Jurkat, Clone E6-1 (cell line): ENCODE measurements at places on chromosomes 2 and 18.

- DNase-seq = no peak
These were observed 115.7 kb upstream of the SLC1A4 start for GRCh38 chr2:64873472-64873924.

DNA sequence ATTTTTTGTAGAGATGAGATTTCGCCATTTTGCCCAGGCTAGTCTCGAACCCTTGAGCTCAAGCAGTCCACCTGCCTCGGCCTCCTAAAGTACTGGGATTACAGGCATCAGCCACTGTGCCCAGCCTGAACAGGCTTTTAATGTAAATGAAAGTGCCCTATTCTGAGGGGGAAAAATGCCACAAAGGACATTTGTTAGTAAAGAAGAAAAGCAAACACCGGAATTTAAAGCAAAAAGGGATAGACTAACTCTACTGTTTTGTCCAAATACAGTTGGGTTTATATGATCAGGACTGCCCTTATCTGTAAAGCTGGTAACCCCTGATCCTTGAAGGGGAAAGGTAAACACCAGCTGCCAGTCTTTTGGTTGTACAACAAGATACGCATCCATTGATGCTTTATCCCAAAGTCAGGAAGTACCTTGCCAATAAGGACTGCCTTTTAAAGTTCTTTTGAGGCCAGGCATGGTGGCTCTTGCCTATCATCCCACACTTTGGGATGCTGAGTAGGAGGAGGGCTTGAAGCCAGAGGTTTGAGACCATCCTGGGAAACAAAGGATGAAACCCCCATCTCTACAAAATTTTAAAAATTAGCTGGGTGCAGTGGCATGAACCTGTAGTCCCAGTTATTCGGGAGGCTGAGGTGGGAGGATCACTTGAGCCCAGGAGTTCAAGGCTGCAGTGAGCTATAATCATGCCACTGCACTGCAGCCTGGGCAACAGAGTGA, 13.1 kb downstream of the CLEC4F start:
- no peak for DNase-seq

- no peak for DNase-seq
These were observed 34.9 kb upstream of the ATP8B1 start for GRCh38 chr18:57837917-57838548.

DNA sequence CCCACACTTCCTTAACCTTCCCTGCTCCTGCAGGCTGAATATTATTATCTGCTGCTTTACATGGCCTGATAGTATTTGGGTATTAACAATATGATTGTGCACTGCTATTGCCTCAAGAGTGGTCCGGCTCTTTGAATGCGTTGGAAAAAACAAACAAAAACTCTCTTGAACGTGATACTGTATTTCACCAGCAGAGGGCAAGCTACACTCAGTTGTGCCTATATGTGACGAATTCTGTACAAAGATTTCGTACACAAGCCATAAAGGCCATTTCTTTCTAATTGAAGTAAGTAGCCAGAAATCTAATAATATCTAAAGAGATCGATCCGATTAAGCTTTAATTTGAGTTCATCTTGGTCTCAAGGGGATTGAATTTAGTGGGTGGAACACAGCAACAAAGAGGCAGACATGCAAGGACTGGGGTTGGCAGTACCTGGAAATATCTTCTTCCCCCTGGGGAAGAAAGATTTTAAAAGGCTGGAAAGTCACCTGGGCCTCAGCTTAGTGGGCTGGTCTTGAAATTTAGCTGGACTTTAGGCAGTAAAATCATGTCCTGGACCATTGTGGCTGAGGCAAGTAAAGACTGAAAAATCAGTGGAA, 49.3 kb upstream of the RAB6D start:
- DNase-seq = peak; percentile 66

DNA sequence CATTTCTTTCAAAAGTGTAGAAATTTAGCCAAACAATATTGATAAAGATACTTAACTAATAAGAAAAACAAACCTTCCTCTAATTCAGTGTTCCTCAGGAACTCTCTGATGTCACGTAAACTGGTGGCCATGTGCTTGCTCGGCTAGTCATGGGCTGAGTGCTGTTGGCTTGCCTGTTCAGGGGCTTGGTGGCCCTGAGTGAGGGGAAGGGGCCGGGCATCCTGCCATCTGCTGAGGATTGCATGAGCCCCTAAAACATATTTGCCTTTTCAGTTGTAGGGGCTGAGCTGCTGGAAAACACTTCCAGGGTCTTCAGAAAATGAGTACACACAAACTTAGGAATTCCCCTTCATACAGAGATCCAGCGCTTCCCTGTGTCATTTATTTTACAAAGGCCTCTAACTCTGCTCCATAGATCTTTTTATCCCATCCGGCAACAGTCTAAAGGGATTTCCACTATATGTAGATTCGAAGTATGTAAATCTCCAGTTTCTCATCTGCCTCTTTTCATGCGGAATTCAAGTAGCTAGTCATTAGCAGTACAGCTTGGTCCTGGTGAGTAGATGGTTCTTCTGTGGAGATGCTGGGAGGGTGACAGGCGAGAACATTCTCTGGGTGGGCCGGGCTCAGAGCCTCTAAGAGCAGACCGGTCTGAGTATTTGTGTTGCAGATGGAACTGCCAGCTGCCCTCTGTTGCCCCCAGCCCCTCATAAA, 20.1 kb upstream of the NFATC1 start:
- DNase-seq = no peak

- no peak for DNase-seq
These were observed 37.4 kb downstream of the SMAD2 start for GRCh38 chr18:47893047-47893446.

- no peak for DNase-seq
These were observed 45.2 kb upstream of the EPC2 start for GRCh38 chr2:148599109-148599991.

DNA sequence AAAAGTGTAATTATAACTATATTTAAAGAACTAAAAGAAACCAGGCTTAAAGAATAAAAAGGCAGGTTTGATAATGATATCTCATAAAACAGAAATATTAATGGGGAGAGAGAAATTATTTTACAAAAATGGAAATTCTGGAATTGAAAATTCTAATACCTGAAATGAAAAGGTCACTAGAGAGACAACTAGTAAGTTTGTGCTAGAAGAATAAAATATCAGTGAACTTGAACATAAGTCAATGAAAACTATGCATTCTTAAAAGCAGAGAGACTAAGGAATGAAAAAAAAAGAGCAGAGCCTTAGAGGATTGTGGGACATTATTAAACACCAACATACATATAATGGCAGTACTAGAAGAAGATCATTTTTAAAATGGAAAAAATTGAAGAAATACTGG, 1475.0 kb upstream of the ZEB2 start:
- DNase-seq = no peak

DNA sequence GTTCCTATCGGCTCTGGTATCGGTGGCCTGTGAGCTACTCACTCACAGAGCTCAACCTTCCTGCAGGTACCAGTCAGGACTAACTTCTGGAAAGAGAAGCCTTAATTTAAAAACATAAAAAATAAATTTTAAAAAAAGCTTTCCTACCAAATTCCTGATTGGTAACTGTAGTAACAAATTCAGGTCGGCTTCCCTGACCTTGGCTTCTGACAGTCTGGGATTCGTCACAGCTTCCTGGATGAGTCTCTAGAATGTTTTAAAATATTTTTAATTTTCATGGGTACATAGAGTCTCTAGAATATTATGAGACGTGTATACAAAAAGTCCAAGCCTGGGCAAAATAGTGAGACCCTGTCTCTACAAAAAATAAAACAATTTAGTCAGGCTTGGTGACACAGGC, 45.0 kb upstream of the MTCL1 start:
- DNase-seq = no peak

GRCh38 chr2:219521066-219521880, 7.0 kb downstream of the ASIC4 start:
- DNase-seq = peak; percentile 37

- no peak for DNase-seq
These were observed 425.3 kb downstream of the ZNF521 start for GRCh38 chr18:24926649-24927048.

GRCh38 chr2:238408615-238409340, 17.9 kb upstream of the ASB1 start:
- no peak for DNase-seq

- DNase-seq = no peak
These were observed 57.1 kb downstream of the TRABD2A start for GRCh38 chr2:84823788-84824187.

- no peak for DNase-seq
These were observed 372.6 kb upstream of the NT5C1B start for GRCh38 chr2:18961991-18962421.

- DNase-seq = no peak
These were observed 211.9 kb downstream of the HRH4 start for GRCh38 chr18:24672165-24672941.

DNA sequence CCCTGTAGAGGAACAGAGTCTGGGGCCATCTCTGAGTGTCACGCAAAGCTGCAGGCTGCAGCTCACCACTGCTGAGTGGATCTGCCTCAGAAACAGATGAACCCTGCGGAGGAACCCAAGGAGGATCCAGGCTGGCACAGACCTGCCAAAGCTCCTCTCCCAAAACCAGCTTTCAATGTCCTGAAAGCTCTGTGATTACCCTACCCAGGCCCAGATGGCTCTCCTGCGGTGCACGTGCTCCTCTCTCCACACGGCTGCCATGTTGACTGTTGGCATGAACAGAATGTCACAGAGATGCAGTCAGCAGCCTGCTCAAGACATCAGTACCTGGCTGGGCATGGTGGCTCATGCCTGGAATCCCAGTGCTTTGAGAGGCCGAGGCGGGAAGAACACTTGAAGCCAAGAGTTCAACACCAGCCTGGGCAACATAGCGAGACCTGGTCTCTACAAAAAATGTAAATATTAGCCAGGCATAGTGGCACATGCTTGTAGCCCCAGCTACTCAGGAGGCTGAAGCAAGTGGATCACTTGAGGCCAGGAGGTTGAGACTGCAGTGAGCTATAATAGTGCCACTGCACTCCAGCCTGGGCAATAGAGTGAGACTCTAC, 216.8 kb downstream of the MGAT5 start:
- DNase-seq = no peak

DNA sequence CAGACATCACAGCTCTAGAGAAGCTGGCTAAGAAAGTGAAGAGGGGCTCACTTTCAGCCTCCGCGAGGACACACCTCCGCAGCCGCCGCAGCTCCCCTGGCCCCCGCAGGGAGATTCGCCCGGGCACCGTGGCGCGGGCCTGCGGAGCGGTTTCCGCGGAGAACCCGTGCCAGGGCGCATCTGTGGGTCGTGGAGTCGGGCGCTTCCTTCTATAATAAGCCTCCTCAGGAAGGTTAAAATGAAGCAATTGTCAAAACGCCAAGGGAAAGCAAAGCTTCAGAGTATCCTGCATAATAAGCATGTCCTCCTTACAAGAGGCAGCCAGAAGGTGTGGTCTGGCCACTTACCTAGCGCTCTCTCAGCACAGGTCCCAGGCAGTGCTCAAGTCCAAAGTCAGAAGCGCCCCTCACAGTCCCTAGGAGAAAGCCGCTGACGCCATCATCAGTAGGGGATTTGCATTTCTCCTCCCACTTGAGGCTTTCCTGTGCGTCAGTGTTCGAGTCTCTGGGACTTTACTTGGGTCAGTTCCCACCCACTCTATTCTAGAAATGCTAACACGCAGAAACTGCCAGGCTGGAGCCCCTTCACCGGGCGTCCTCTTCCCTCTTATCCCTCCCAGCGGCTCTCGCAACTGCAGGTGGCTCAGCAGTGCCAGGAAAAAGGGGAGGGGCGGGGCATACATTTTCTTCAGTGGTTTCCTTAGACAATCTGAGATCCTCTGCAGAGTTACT, at the start of gene STAT4:
Gene STAT4 (minus strand): TSS at position 395 of the 731 bp plus-strand sequence. CDS start 2,791 bp downstream, outside the sequence.
- peak; percentile 51 for DNase-seq

DNA sequence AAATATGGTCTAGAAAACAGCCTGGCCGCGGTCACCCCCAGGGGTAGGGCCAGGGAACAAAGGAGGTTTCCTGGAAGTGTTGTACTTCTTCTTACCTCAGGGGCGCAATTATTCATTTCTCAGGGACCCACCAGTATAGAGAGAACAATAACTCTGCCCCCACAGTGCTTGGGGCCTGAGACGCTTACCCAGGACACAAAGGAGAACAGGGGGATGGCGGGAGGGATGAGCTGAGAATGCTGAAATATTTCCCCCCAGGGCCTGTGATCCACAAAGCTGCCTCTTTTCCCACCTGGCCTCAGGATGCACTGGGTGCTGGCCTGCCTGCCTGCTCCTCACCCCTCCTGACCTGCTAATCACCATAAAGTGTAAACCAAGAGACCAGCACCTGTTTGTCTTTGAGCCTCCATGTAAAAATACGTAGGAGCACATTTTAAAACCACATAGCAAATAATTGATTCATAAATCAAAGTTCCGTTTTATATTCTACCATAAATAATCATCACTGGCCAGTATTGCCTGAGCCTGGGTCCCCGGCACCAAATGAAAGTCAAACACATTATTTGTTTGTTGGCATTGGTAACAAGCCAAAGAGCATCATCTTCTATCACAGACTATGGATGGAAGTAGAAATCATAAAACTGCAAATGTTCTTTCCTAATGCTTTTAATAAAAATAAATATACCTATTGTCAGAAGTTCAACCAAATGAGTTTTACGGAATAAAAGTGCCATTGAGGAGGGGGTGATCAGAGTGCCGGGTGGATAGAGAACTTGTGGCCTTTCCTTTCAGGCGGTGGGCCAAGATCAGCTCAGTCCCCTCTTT, 67.3 kb upstream of the RMDN2 start:
- no peak for DNase-seq

DNA sequence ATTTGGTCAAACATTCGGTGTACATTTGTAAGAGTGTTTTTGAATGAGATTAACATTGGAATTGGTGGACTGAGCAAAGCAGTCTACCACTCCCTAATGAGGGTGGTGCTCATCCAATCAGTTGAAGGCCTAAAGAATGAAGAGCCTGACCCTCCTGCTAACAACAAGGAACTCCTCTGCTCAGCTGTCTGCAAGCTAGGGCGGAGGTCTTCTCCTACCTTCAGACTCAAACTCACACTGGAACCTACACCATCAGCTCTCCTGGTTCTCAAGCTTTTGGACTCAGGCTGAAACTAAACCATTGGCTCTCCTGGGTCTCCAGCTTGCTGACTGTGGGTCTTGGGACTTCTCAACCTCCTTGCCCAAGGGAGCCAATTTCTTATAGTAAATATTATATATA, 55.5 kb upstream of the NPAS2 start:
- no peak for DNase-seq

- no peak for DNase-seq
These were observed 40.7 kb downstream of the KCNE4 start for GRCh38 chr2:223092667-223093066.

DNA sequence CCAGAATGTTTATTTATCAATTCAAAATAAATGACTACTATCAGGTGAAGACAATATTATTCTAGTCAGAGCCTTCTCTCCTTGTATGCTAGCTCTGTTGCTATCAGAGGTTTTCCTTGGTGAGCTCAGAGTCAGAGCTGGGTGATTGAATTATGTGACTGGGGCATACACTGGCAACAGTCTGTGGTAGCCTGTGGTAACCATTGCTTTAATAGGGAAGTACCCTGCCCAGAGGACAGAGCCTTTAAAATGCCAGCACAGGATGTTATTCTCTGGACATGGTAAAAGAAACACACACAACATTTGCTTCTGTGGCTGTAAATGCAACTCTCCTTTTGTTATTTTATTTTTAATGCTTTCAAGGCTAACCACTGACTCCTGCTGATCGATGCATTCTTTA, 124.7 kb downstream of the PPP1R1C start:
- DNase-seq = no peak

- no peak for DNase-seq
These were observed 210.9 kb downstream of the DYM start for GRCh38 chr18:49249521-49249920.
